ENCODE measurements at places on chromosomes 7 and 10.

DNA sequence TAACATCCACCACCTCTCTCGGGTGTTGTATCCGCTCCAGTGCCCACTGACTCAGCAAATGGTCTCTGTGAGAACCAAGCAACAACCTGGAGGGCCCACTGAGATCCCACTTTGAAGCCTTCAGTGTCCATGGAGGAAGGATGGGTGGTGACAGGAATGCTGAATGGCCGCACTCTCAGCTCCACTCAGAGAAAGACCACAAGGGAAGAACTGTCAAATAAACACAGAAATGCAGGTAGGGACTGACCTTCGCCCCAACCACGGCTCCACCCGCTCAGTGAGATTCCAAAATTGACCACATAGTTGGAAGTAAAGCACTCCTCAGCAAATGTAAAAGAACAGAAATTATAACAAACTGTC lies 65.8 kb downstream of the VIPR2 start:
- no peak for DNase-seq

DNA sequence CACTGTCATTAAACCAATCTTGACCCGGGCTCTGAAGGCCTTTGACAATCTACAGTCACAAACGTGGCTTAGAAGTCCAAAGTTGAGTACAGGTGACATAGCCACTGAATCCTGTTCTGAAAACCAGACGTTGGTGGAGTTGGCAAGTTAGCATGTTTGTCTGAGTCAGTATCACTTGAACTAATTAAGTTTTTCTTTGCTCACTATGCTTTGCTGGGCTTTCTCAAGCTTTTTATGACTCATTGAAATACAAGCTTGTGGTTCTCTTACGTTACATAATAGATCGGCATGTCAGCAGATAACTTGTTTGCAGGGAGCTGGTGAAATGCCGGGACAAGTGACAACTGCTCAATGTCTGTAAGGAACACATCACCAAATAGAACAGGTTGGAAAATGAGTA lies 53.8 kb downstream of the ARL5B start:
- no peak for DNase-seq

GRCh38 chr7:142606081-142606480 lies 143.2 kb upstream of the PRSS1 start:
- DNase-seq: no peak

DNA sequence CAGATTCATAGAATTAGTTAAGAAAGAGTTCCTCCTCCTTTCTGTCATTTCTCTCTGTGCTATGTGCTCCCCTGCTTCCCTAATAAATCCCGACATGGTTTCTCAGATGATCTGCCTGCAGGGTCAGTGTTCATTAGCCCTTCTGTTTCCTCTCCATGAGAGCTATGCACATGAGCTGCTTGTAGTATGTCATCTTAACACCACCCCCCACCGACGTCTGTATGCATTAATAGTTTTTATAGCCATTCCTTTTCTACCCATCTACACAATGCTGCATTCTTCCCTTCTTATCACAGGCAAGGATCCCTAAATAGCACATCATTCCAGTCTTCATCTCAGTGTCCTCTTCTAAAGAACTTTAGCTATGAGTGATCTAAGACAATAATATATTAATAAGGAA lies 809.1 kb downstream of the ANKRD7 start:
- no peak for DNase-seq

- DNase-seq: no peak
Observed at GRCh38 chr10:118729641-118730258, 25.0 kb downstream of the CACUL1 start.

DNA sequence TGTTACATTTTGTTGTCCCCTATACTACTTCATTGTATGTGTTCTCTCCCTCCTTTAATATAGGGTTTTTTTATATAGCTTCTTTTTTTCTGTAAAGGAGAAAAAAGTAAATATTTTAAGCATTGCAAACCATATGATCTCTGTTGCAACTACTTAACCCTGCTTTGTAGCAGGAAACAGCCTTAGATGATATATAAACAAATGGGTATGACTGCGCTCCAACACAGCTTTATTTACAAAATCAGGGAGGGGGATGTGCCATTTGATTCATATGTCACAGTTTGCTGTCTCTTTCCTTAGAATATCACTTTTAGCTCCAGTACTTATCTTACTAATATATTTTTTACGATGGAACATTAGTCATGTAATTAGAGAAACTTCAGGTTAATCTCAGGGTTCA lies 155.2 kb upstream of the GNAI1 start:
- no peak for DNase-seq

DNA sequence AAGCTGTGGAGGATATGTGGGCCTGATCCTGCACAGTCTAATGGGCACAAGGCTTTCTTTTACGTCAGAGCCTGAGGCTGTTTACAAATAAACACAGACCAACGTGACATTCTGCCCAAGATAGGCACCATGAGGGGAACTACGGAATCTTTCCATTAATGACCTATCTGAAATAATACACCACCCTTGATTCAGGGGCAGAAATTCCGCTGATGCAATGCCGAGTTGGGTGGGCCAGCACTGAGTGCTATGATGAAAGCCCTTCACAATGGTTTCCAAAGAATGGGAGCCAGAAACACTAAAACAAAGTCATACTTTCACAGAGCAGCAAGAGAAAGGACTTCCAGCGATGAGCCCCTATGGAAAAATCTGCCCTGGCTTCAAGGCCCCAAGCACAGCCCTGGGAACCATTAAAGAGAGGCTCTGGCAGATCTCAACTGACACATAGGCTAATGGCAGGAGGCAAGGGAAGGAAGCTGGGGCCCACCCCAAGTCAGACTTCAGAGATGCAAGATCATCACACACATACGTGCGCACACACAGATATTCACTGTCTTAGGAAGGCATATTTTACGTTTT lies 72.2 kb upstream of the DLX6 start:
- no peak for DNase-seq

DNA sequence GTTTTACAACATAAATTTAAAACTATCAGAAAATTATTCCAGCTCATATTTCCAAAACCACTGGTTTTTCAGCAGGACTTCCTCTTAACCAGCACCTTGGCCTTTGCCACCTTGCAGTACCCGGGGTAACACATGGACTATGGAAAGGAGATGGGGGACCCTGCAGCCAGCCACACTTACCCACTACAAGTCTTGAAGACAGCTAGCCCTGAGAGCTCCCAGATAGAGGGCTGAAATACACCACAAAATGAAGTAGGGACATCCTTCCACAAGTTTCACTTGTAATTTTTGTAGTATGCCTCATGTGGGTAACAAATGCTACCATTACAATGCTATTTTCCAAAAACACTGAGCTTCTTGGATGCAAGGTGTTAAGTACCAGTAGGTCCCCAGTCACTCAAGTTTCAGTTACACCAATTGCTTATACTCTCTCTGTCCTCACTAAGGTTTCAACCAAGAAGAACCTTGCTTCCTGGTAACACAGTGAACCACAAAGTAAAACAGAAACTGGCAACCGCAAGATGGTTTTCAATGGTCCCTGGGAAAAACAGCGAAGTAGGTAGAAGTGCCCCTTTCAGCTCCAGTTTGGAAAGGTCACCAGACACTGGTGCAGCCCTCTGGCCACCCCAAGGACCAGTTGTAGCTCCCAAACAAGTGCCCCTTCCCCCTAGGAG lies 110.9 kb downstream of the SGMS1 start:
- DNase-seq: peak; percentile 46

GRCh38 chr7:28400838-28401360 lies 11.4 kb upstream of the CREB5 start:
- no peak for DNase-seq
